Activated T-helper 2 cell treated with anti-CD3 and anti-CD28 coated beads, Interferon-gamma antibody, Interleukin-2, Interleukin-4, amounts not matched to agents 10 μg/mL and 5 μg/mL and 100 μg/mL, durations not matched to agents 14 hours and 24 hours and 36 hours (primary cell): ENCODE measurements at places on chromosomes 7 and 10. TPM values are rescaled to one million over a fixed set of nuclear protein-coding genes. Genes with fewer than 3 reads are reported as not detected.
A peak's percentile ranks its signal among the peaks of the same experiment; 100 is the strongest.

DNA sequence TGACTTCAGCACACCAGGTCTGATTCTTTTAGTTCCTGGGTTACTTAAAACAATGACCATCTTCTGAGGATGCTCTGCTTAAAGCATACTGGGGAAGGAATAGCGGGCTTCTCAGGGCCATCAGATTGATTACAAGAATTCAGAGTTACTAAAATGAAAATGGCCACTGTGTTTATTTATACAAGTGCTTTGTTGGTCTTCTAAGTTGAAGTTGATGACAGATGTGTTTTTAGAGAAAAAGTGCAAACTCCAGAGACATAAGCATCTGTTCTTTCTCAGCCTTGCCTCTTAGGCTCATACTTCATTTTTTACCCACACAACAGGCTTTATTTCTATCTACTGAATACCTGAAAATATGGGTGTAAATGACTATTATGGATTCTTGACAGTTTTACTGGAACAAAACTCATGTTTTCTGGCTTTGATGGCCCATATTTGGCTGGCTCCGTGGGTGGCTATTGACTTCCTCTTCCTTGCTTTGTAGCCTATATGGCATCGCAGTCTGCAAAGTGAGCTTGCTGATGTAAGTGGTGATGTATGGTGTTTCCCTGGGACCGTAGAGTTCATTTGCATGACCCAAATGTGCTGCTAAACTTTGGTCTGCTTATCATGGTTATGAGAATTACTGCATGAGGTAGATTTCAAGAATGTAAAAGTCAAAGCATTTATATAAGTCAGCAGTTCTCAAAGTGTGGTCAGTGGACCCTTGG, 121.3 kb downstream of the BMPER start:
- no peaks in the 10 kb centered on the region for H3K27me3 ChIP-seq
- no peaks in the 10 kb centered on the region for H3K36me3 ChIP-seq
- H3K4me1 ChIP-seq, result no peaks in the 10 kb centered on the region
- H3K4me3 ChIP-seq, result no peak overlapping the region
- no peak overlapping the region for H3K27ac ChIP-seq

GRCh38 chr10:100715445-100716385, 29.7 kb upstream of the PAX2 start:
- peaks cover 86% of the 10 kb centered on the region for H3K27me3 ChIP-seq
- H3K36me3 ChIP-seq, result no peaks in the 10 kb centered on the region
- H3K4me1 ChIP-seq, result no peaks in the 10 kb centered on the region
- no peak overlapping the region for H3K27ac ChIP-seq
- DNase-seq, result no peak

DNA sequence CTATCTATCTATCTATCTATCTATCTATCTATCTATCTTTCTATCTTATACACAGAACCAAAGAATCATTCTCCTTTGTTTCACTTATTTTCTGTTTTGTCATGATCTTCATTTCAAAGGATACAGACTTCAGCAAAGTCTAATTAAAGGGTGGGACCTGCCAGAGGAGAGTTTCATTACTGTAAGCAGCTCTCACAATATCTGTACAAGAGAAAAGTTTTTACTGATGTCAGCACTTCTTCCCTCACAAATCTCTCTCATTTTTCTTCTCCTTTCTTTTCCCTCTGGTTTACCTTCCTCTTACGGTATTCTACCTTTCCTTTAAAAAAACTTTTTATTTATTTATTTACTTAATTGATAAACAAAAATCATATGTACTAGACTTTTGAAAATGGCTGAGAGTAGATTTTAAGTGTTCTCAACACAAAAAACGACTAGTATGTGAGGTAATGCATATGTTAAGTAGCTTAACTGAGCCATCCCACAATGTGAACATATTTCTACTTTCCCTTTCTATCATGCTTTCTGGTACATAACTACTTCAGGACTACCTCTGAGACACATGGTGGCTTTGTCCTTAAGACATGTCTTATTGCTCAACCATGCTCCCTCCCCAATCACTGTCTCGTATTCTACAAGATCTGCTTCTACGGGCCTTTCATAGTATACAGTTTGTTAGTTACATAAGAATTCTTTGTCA, 699.3 kb downstream of the PHTF2 start:
- no peak overlapping the region for H3K27ac ChIP-seq
- H3K4me1 ChIP-seq, result no peaks in the 10 kb centered on the region
- no peaks in the 10 kb centered on the region for H3K27me3 ChIP-seq
- H3K36me3 ChIP-seq, result no peaks in the 10 kb centered on the region
- DNase-seq, result no peak
- no peak overlapping the region for H3K4me3 ChIP-seq

- DNase-seq, result no peak
- H3K4me3 ChIP-seq, result no peak overlapping the region
- no peak overlapping the region for H3K27ac ChIP-seq
- peaks cover 9% of the 10 kb centered on the region for H3K27me3 ChIP-seq
- no peaks in the 10 kb centered on the region for H3K36me3 ChIP-seq
Measured at GRCh38 chr7:157521752-157522151, 184.9 kb downstream of the DNAJB6 start.

DNA sequence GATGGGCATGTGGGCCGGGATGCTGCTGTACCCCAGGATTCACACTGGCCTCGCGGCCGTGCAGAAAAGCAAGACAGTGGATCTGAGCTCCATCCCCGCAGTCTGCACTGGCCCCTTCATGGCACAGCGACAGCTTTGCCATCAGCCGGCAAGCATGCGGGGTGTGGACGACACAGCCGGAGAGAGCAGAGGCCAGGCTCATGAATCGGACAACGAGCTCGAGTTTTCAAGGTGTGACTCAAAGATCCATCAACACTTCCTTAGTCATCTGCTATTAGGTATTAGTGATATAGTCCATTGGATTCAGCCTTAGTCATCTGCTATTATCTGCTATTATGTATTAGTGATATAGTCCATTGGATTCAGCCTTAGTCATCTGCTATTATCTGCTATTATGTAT, 254.7 kb downstream of the KLF6 start:
- DNase-seq, result no peak
- no peaks in the 10 kb centered on the region for H3K4me1 ChIP-seq
- H3K27me3 ChIP-seq, result peaks cover 18% of the 10 kb centered on the region
- H3K27ac ChIP-seq, result no peak overlapping the region

DNA sequence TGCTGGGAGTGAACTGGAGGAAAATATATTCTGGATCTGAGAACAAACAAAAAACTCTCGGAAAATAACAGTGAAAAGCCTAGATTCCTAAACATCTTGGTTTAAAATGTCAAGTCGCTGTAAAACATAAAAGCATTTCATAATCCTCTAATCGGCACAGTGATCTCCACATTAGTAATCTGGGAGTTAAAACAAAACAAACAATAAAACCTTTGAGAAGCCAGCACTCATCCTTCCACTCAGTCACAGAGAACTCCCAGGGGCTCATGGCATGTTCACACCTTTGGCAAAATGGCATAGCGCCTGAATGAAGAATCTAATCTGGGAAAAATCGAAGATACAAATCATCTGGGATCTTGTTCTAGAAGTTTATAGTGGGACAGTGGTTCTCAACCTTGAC, 24.1 kb upstream of the HPS1 start:
- no peaks in the 10 kb centered on the region for H3K36me3 ChIP-seq
- peaks cover 13% of the 10 kb centered on the region for H3K4me1 ChIP-seq
- no peak overlapping the region for H3K4me3 ChIP-seq
- no peak overlapping the region for H3K27ac ChIP-seq
- no peak for DNase-seq
- H3K27me3 ChIP-seq, result peaks cover 40% of the 10 kb centered on the region

- H3K4me1 ChIP-seq, result peaks cover 84% of the 10 kb centered on the region
- H3K36me3 ChIP-seq, result peaks cover 16% of the 10 kb centered on the region
- H3K27me3 ChIP-seq, result no peaks in the 10 kb centered on the region
Measured at GRCh38 chr10:22681783-22682183, 32.6 kb downstream of the PIP4K2A start.

DNA sequence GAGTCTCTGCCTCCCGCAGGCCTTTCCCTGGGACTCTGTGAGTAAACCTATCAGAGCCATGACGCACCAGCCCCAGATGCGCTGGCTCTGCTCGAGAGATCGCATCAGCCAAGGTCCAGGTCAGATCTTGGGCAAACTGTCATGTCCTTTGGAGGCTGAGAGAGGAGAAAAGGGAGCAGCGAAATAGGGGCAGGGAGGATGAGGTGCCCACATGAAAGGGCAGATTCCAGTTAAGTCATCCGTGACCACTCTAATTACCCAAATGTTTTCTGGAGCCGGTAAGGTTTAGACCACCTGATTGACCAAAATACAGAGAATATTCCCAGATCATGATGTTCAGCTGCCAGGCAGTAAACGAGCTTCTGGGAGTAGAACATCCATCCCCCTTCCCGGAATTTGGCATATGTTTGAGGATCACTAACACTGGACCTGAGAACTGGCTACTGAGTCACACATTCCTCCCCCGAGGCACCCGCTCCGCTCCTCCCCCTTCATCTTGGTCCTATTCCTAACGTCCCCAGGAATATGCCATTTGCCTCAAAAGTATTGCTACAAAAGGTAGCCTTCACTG, 88.0 kb downstream of the FGFR2 start:
- H3K27me3 ChIP-seq, result no peaks in the 10 kb centered on the region
- H3K4me1 ChIP-seq, result peaks cover 3% of the 10 kb centered on the region
- no peak overlapping the region for H3K4me3 ChIP-seq
- H3K27ac ChIP-seq, result no peak overlapping the region
- DNase-seq, result no peak
- no peaks in the 10 kb centered on the region for H3K36me3 ChIP-seq

DNA sequence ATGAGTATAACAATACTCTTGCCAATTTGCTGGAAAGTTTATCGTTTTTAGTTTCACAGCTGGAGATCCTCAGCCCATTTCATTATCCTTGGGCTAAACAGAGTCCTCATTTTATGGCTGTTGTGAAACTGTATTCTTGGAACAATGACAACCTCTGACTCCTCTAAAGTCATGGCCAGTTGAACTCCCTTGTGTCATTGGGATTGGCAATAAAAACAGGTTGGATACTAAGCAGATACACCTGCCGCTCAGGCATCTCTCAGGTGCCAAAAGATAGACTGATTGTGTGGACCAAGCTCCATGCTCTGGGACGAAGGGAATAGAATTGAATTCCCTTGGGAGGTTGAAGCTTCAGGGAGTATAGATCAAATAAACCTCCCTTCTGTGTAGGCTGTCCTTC, 182.2 kb downstream of the WDR11 start:
- H3K4me3 ChIP-seq, result no peak overlapping the region
- H3K27ac ChIP-seq, result no peak overlapping the region
- DNase-seq, result no peak

DNA sequence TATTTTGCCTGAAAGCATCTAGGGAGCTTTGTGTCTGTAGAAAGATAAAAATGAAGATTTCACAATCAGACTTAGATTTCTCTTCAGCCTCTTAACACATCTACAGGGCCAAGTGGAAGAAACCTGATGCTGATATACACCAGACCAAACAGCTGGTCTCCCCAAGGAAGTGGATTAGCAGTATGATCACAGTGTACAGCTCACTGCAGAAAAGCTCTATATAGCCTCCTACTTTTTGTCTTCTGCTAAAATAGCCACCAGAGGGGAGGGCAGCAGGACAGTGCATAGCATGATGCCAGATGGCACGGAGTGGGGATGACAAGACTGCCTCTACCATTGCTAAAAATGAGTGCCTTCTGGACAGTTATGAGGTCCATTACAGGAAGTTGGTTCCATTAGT, 16.0 kb downstream of the FAM13C start:
- H3K4me3 ChIP-seq, result no peak overlapping the region
- H3K4me1 ChIP-seq, result no peaks in the 10 kb centered on the region
- no peaks in the 10 kb centered on the region for H3K27me3 ChIP-seq

DNA sequence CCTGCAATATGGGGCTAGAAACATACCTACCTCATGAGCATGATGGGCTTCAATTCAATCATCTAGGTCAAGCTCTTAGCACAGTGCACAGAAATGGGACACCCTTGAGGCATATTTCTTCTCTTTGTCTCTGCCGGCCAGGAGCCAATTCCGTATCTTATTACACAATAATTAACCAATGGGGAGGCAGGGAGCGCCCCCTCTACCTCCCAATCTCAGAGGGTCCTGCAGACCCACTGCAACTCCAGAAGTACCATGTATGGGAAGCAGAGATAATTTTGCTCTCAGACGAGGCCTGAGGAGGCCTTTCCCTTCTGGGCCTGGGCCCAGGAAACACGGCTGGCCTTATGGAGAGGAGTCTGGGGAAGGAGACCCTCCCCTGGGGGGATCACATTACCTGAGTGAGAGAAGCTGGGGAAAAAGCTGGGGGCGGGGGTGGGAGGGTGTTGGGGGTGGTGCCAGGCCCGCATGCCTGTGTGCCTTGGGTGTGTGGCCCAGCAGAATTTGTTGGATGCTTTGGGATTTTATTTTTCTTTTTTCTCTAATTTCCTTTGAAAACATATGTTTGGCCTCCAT, 155.5 kb downstream of the UBE2H start:
- DNase-seq, result no peak
- H3K36me3 ChIP-seq, result no peaks in the 10 kb centered on the region
- H3K4me3 ChIP-seq, result no peak overlapping the region
- no peaks in the 10 kb centered on the region for H3K4me1 ChIP-seq
- no peak overlapping the region for H3K27ac ChIP-seq

GRCh38 chr7:138328215-138328614, 131.8 kb upstream of the TRIM24 start:
- no peaks in the 10 kb centered on the region for H3K4me1 ChIP-seq
- no peak overlapping the region for H3K27ac ChIP-seq
- no peak overlapping the region for H3K4me3 ChIP-seq
- no peaks in the 10 kb centered on the region for H3K36me3 ChIP-seq
- H3K27me3 ChIP-seq, result no peaks in the 10 kb centered on the region

GRCh38 chr7:2209146-2209960, 23.4 kb downstream of the MAD1L1 start:
- H3K36me3 ChIP-seq, result peaks cover 37% of the 10 kb centered on the region
- H3K27me3 ChIP-seq, result no peaks in the 10 kb centered on the region
- DNase-seq, result peak; percentile 17
- H3K4me1 ChIP-seq, result no peaks in the 10 kb centered on the region
- H3K4me3 ChIP-seq, result no peak overlapping the region

DNA sequence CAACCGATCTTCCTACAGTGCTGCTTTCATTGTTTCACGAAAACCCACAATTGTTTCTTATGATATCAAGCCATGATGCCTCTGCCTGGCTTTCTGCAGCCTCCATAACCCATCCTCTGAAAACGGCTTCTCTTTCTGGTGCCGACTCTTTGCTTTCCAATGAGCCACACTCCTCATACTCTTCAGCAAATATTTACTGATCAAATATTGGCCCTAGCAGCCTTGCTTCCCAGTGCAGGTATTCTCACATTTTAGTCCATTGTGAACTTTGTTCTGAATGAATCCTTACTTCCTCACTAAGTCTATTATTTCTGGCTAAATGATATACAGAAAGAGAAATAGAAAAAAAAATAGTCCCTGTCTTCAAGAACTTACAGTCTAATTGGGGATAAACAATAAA, 35.5 kb downstream of the LAMB1 start:
- no peaks in the 10 kb centered on the region for H3K36me3 ChIP-seq
- no peak overlapping the region for H3K4me3 ChIP-seq
- H3K4me1 ChIP-seq, result no peaks in the 10 kb centered on the region
- no peak overlapping the region for H3K27ac ChIP-seq
- H3K27me3 ChIP-seq, result peaks cover 5% of the 10 kb centered on the region
- DNase-seq, result no peak

TAF3 gene
- total RNA-seq, result 17.4 and 17.9 TPM in 2 replicates

OR2A12 gene
- total RNA-seq, result not detected in 2 replicates

AKR1D1 gene
- not detected in 2 replicates for total RNA-seq

EGR2 gene
- total RNA-seq, result 126 and 137 TPM in 2 replicates
